ENCODE measurements at places on chromosomes 16 and 17.

DNA sequence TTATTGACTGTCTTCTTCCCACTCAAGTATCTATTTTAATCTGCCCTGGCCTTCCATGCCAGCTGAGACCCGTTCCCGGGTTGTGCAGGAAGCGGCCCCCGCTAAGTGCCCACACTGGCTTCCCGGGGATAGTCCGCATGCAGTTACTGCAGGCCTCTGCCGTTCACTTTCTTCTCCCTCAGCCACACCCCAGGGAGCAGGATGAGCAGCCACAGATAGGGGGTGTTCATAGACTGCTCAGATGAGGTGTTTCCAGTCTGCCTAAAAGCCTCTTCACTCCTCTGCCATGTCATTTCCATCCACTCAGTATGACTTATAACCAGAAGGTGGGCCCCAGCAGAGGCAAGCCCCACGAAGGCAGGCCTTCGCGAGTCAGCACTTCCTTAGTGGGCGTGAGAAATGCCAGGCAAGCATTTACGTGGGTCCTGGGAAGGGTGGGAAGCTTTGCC is 7.7 kb downstream of the MED9 start:
- DNase-seq, result no peak

- no peak for DNase-seq
Observed at GRCh38 chr16:27400751-27401620, 988 bp upstream of the IL21R start.

GRCh38 chr16:58471209-58471975 is 28.6 kb upstream of the NDRG4 start:
- DNase-seq, result no peak

DNA sequence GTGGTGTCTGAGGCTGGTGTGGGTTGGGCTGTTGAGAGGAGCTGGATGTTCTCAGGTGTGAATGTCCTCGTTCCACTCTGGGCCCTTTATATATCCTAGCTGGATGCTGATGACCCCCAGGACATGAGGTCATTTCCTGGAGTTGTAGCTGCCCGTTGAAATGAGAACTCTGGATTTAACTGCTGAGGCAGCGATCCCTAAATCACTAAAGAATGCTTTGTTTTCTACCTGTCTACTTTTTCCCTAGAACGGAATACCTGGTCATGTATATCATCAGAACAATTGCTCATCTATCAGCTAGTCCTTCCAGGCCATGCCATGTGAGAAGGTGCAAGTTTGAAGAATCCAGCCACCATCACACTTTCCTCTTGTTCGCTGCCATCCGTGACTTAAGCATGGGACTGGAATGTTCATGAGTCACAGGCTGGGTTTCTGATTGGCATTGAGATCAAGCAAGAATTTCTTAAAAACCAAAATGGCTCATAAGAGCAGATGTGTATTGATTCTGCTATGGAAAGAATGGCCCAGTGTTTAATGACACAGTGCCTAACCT is at the start of gene KRTAP2-3:
KRTAP2-3 (minus strand) TSS at position 63 of the 553 bp plus-strand sequence. CDS start 64 bp downstream, outside the sequence.
- DNase-seq, result no peak

DNA sequence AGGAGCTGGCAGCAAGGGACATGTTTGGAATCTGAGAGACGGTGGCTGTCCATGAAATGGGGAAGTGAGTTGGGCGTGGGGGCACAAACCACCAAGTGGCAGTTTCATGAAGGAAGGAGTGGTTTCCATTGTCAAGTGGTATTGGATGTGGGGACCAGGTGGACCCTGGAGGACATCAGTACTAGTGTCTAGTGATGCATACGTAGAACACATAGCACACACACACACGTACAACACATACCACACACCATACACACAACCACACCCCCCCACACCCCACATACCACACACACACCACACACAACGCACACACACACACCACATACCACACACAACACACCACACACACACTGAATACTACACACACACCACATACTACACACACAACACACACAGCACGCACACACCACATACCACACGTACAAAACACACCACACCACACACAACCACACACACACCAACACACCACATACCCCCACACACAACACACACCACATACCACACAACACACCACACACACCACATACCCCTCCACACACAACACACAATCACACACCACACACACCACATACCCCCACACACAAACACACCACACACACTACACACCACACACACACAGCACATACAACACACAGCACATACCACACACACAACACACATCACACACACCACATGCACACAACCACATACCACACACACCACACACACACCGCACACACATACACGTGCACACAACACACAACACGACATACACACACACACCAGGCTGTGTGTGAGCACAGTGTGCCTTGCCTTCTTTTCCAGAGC is 41.1 kb upstream of the GSE1 start:
- DNase-seq, result no peak

- no peak for DNase-seq
Observed at GRCh38 chr16:59260892-59261291, 526.8 kb upstream of the GOT2 start.

DNA sequence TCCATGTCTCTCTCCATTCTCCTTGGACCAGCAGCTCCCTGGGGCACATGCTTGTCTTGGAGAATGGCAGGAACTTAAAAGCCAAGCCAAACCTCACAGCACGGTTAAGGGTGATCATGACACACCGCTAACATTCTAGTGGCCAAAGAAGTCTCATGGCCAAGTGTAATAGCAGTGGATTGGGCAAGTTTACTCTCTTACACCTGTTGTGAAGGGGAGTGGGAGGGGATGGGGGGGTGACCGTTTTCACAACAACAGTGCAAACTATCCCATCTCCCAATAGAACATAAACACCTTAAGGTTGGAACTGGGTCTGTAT is 37.7 kb upstream of the MEOX1 start:
- DNase-seq, result no peak

DNA sequence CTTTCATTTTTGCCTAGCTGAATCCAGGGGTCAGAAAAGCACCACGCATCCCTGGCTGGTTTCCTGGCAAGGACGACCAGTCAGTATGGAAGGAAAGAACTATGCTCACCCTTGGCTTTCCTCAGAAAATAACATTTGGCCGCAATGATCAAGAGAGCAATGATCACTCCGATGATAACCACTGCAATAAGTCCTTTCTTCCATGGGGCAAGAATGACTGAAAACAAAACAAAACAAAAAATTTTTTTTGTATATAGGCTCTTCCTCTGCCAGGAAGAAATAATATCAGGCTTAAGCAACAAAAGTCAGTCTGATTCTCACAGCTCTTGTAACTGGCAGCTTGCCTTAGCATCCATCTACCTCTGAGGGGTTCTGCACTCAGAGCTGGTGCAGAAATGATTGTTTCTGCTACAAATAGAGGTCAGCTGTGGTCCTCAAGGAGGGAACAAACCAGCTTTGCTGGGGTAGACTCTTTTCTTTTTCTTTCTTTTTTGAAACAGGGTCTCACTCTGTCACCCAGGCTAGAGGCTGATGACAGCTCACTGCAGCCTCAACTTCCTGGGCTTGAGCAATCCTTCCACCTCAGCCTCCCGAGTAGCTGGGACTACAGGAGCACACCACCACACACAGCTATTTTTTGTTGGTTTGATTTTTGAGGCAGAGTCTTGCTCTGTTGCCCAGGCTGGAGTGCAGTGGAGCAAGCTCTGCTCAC is 35.7 kb downstream of the PECAM1 start:
- DNase-seq, result no peak

Data from NCI-H1105 (cell line).